ENCODE measurements at places on chromosomes 3 and 15.

DNA sequence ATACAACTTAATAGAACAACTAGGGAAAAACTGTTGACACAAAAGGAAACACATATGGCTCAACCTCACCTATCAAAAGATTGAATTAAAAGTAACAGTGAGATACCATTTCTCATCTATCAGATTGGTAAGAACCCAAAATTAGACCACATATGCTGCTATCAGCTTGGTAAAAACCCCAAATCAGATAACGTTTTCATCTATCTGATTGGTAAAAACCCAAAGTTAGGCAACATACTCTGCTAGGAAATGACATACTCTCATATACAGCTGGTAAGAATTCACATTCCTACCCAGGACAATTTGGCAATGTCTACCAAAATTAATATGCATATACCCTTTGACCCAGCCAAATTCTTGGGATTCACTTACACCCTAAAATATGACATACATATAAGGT, 26.3 kb downstream of the NRG4 start:
- DNase-seq: no peak

DNA sequence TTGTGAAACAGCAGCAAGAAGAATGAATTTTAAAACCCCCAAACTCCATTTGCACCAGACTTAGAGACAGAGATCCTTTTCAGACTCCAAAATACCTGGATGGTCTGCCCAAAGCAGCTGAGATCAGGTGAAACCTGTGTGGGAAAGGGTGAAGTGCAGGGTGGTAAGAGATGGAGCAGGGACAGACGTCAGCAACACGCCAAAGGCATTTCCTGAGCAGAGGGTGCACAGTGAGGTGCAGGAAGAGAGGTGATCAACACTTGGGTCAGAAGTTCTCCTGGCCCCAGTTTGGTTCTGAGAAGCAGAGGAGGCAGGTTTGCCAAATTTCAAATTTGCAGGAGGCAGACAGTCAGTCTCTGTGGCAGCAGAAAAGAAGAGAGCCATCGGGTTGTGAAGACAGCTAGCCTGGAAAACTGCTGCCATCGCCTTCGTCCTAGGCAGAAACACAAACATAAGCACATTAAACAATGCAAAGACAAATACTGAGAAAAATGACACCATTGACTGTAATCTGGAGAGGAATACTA, 9.8 kb downstream of the CCR4 start:
- peak; percentile 44 for DNase-seq

GRCh38 chr3:102034639-102035451, 185.5 kb downstream of the NFKBIZ start:
- DNase-seq: no peak

DNA sequence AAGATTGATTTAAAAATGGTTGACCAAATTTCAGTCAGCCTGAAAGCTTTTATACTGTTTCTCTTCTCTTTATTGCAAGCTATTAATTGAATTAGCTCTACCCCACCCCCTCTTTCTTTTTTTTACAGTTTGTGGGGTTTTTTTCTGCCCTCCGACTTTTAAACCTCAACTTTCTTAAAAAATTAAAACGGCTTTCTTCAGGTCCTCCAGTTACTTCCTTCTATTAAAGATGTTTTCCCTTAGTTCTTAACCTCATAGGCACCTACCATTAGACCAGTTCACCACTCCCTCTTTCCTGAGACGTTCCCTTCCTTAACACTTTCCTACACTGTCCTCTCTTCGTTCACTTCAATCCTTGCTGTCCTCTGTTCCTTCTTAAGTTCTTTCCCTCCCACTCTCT, 52.4 kb downstream of the ATP8B4 start:
- no peak for DNase-seq

GRCh38 chr3:32062950-32063582, 43.4 kb upstream of the GPD1L start:
- no peak for DNase-seq

GRCh38 chr3:81761904-81762580, 597 bp upstream of the GBE1 start:
- DNase-seq: no peak

DNA sequence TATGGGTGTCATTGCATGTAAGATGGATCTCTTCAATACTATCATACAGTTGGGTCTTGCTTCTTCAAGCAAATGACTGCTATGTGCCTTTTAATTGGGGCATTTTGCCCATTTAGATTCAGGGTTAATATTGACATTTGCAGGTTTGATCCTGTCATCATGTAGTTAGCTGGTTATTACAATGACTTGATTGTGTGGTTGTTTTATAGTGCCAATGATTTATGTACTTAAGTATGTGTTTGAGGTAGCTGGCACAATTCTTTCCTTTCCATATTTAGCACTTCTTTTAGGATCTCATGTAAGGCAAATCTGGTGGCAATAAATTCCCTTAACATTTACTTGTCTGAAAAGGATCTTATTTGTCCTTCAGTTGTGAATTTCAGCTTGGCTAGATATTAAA, 267.5 kb downstream of the VGLL3 start:
- DNase-seq: no peak

GRCh38 chr15:77834276-77834990, 201.7 kb upstream of the LINGO1 start:
- peak; percentile 56 for DNase-seq

- DNase-seq: no peak
Observed at GRCh38 chr3:196517919-196518318, 2.8 kb upstream of the SMCO1 start.

DNA sequence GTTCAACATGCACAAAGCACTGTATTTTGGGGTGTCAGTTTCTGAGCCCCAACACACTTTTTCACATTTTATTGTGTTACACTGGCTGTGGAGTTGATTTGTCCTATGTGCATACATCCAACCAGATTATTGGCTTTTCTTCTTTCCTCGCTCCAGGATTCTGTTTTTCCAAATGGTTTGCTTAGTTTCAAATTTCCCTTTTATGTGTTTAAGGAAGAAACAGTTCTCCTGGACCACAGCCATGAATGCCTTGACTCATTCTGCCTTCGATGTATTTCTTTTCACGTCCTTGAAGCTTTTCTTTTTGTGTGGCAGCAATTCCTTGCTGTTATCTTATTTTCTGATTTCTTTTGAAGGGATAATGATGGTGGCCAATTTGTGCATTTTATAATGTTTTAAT, 53.8 kb downstream of the CACNA2D3 start:
- no peak for DNase-seq

GRCh38 chr3:86254480-86254879, 736.5 kb downstream of the VGLL3 start:
- no peak for DNase-seq

DNA sequence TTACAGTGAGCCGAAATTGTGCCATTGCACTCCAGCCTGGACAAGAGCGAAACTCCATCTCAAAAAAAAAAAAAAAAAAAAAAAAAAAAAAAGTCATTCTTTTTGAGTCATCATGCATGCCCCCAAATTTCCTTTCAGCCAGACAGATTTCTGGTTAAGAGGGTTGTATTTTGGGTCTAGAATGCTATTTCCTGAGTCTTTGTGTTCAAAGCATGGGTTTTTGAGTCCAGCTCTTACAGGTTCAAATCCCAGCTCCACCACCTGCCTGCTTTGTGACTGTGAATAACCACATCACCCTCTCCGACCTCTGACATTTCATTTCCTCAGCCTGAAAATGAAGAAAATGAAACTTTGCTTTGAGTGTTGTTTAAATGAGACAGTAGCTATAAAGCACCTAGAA, 9.3 kb upstream of the C15orf61 start:
- DNase-seq: no peak

DNA sequence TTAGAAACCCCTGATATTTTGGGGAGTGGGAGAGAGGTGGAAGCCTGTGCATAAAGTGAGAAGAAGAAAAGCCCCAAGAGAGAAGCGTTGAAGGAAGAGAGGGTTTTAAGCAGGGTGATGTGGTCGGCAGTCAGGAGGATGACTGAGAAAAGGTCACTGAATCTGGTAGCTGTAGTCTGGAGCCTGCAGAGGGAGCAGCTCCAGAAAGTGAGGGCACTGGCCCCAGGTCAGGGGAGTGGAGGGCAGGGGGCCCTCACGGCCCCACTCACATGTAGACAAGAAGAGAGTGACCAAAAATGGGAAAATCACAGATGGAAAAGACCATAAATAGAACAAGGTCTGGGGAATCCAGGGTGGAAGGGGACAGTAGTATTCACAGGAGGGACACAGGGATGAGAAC, 105.5 kb downstream of the RYK start:
- DNase-seq: no peak

GRCh38 chr3:173932624-173933023, 535.1 kb downstream of the NLGN1 start:
- no peak for DNase-seq

DNA sequence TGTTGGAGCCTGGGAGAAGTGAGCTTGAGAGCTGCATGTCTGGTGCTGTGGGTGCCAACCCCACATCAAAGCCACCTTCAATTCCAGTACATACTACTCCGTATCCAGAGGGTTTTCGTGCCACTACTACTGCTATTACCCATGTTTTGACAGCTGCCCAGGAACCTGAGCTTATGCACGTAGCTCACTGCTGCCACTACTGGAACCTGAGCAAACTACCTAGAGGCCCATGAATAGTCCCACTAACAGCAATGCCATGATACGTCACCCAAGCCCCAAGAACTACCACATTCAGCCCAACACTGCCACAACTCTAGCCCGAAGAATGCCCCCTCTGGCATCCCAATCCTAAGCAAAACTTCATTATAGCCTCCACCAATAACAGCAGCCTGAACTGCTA, 215.2 kb upstream of the BCHE start:
- no peak for DNase-seq

DNA sequence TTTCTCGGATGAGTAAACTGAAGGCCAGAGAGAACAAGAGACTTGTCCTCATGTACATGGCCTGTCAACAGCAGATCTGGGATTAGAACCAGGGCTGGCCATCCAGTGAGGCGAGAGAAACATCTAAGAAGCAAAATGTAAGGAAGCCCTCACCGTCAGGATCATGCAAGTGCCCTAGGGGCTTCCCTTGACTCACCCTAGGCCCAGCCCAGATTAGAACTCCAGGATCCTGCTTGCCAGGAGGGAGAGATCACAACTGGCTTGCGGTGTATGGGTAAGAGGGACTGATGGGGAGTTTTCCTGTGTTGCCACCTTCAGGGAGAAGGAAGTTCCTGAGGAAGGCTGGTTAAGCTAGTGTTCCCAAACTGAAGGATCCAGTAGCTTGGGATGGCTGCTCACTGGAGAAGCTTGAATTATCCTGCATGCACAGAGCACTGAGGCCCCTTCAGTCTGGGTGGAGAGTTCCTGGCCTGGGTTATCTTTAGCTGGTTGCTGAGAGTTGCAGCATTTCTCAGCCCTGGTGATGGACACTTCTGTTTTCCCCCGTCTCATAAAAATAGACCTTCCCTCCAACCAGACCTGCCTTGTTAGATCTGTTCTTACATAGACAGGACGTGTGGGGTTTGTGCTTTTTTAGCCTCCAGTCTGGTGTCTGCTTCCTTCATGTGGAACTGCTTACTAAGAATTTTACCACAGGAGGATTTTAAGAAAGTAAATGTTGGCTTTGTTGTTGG, 28.2 kb upstream of the XIRP1 start:
- no peak for DNase-seq

GRCh38 chr3:178059119-178059518, 477.1 kb upstream of the KCNMB2 start:
- DNase-seq: no peak

DNA sequence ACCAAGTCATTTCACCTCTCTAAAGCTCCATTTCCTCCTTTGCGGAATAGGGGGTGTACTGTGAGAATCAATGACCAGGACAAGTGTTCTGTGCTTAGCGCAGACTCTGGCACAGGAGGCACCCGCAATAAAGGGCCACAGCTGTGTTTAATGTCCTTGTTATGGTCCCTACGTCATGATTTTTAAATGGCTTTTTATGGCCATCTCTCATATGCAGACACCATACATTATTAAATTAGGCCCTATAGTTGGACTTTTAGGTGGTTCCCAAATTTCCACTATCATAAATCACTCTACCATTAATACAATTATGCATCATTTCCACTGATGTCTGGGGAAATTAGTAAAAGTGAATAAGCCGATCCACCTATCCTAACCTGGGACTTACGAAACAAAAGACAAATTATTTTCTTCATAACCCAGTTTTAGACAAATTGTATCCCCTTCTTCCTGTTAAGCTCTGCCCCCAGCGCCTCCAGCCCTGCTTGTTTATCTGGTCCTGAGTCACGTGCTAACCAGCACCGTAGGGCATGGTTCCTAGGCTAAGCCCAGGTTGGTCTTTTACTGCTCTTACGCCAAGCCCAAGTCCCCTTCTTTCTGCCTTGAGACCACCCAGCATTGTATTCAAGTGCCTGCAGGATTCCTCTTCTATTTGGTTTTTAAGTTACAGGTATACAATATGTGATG, 278.3 kb downstream of the SHQ1 start:
- DNase-seq: no peak

DNA sequence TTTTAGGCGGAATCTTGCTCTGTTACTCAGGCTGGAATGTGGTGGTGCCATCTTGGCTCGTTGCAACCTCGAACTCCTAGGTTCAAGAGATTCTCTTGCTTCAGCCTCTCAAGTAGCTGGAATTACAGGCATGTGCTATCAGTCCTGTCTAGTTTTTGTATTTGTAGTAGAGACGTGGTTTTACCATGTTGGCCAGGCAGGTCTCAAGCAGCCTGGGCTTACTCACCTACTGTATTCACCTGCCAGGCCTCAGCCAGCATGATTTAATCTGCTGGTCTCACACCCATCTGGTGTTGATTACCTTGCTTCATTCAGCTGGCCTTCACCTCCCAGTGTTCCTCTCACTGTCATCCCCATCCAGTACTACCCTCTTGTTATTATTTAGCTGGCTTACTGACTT, 102.0 kb downstream of the IL12A start:
- no peak for DNase-seq

- no peak for DNase-seq
Observed at GRCh38 chr3:105354429-105354828, 12.3 kb upstream of the ALCAM start.

GRCh38 chr3:146166415-146166821, 5.4 kb upstream of the PLOD2 start:
- no peak for DNase-seq

DNA sequence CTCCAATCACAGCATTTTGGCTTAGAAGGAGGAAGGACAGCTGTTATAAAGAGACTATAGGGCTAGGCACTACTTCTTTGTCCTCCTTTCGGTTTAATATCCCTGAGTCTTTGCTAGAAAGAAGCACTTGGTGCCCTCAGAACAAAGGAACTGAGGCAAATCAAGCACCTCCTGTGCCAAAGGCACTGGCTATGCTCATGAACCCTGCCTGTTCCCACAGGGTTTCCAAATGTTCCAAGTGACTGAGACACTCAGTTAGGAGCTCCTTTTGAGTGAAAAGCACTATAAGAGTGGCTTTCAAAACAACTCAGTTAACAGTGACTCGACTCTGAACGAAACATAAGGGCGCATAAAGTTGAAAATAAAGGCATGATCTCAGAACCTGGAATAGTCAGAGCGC, 25.0 kb downstream of the TBC1D2B start:
- DNase-seq: no peak

DNA sequence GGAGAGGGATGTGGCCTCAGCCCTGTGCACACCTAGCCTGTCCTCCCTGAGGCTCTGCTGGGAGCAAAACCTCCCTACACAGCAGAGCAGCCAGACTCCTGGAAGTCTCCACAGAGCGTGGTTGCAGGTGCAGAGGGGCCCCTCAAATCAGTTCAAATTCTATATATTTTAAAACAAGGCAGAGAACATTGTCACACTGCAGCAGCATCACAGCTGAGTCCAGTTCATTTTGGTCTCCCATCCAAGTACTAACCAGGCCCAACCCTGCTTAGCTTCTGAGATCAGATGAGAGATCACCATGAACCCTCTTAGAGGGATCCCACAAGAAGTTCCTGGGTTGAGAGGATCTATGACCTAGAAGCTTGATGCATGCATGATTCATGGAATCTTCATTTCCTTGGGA, 331.0 kb upstream of the RGMA start:
- no peak for DNase-seq

Measured in posterior vena cava (tissue), 2 donors.